EH (cell line): ENCODE measurements at places on chromosomes 5 and 9.

- no peak for DNase-seq
Observed at GRCh38 chr5:125549322-125549911, 803.0 kb upstream of the ZNF608 start.

GRCh38 chr9:121929893-121930875, 162.9 kb downstream of the TTLL11 start:
- peak; percentile 67 for DNase-seq

GRCh38 chr5:174943785-174944184, 219.4 kb downstream of the MSX2 start:
- no peak for DNase-seq

DNA sequence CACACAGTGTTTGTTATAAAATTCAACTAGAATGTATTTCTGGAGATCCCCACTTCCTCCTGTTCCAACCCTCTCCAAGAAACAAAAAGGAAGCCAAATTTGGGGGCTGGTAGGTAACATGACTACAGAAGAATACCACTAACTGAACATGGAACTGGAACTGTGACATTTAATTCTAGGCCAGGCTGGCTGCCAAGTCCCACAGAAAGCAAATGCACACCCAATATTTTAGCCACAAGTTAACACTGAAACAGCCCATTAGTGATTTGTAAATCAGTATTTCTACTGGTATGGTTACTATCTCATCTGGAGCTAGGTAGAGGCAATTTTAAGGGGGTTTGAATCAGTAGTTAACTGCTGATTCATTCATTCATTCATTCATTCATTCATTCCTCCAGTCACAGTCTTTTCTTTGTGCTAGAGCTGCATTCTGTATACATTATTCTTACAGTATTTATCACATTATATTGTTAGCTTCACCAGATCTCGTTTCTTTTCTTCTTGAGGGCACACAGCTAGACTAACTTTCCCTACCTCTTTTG, 131.7 kb upstream of the GDNF start:
- DNase-seq, result no peak

GRCh38 chr9:90855208-90855902, 53.7 kb downstream of the SYK start:
- no peak for DNase-seq

GRCh38 chr5:61755726-61756222, 423.7 kb downstream of the ZSWIM6 start:
- DNase-seq, result no peak

DNA sequence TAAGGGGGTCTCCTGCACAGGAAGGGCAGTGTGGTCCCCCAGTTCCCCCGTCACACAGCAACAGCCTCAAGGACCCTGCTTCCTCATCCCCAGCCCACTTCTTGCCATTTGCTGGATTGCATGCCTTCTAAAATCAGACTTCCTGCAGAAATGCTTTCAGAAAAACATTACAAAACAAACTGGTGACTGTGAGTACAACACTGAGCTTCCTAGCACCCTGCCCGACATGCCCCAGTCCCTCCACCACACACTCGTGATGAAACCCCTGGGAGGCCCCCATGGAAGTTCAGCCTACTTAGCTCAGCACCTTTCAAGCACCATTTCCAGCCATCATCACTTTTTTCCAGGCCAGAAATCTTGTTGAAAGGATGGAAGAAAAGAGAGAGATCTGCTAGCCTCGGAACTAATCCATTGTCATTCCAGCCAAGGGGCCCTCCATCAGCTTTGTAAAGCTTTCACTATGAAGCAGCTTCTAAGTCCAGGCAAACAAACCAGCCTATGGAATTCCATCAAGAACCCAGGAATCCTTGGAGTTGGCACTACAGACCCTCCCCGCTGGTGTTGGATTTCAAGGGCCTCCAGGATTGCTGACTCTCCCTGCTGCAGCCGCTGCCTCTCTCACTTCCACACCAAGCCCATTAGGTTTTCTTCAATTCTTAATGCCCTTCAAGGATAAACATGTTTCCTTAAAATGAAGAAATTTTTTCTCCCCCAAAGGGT, 114.6 kb downstream of the C5orf15 start:
- no peak for DNase-seq

DNA sequence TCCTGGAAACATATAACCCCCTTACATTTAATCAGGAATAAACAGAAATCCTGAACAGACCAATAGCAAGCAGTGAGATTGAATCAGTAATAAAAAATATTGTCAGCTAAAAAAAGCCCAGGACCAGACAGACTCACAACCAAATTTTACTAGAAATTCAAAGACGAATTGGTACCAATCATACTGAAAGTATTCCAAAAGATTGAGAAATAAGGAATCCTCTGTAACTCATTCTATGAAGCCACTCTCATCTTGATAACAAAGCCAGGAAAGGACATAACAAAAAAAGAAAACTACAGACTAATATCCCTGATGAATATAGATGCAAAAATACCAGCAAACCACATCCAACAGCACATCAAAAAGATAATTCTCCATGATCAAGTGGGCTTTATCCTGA, 714.0 kb downstream of the SEMA5A start:
- peak; percentile 19 for DNase-seq

GRCh38 chr5:92927291-92927778, 653.7 kb downstream of the NR2F1-AS1 start:
- no peak for DNase-seq

DNA sequence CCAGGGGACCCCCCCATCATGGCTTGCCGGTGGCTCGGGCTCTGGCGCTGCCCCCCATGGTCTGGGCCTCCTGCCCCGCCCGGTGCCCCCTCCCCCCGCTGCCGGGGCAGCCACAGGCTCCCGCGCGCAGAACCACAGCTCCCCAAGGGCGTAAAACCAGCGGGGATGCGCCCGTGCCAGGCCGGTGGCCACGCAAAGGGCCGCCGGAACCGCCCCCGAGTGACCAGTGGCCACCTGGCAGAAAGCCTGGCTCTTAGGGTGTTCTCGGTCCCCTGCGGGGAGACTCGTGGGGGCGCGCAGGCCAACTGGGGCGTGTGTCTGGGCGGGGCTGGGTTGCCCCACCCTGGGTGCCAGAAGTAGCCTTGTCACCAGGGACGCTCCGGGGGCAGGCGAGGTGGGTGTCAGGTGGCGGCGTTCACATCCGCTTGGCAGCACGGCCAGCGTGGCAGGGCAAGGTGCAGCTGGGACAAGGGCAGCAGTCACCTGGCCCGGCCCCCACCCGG, 515 bp upstream of the AGPAT2 start:
- DNase-seq, result no peak

DNA sequence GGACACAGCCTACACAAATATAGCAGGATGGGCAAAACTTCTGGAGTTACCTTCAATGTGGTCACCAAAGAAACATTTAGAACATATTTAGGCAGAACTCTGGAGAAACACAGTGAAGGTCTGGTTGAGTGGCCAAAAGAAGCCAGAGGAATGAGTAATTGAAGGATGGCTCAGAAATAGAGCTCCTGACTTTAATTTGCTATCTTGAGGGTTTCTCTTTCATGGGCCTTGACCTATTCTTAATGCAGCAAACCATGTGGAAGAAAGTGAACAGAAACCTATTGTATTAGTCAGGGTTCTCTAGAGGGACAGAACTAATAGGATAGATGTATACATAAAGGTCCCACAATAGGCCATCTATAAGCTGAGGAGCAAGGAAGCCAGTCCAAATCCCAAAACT, 650.5 kb downstream of the ACTL7B start:
- peak; percentile 18 for DNase-seq

DNA sequence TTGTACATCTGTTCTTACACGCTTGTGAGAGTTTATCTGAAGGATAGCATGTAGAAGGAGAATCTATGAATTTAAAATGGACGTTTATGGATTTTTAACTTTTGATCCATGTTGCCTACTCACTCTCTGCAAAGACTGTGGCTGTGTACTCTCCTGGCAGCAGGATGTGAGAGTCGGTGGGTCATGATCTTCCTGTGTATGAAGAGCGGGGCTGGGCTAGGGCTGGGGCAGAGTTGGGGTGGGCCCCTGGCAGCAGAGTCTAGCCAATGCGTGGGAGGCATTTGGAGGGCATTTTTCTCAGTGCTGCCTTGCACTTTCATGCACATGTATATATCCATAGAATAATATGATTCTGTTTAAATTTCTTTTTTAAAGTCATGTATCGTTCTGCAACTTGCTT, 24.0 kb upstream of the DAB2IP start:
- no peak for DNase-seq

DNA sequence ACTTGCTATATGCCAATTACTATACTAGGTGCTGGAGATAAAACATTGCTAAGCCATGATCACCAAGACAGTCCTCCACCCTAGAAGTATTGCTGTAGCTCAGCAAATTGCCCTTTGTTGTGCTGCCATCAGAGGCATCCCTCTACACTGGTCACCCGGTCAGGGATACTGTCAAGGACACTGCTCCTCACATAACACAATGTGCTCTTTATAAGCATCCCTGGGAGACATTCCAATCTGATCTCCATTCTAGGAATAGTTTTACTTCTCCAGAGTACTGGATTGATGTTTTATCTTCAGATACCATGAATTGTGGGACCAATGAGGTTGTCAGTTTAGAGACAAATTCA, 10.4 kb upstream of the DNAJA1 start:
- DNase-seq, result no peak

GRCh38 chr5:140365941-140366340, 5.9 kb downstream of the SLC4A9 start:
- DNase-seq, result no peak

DNA sequence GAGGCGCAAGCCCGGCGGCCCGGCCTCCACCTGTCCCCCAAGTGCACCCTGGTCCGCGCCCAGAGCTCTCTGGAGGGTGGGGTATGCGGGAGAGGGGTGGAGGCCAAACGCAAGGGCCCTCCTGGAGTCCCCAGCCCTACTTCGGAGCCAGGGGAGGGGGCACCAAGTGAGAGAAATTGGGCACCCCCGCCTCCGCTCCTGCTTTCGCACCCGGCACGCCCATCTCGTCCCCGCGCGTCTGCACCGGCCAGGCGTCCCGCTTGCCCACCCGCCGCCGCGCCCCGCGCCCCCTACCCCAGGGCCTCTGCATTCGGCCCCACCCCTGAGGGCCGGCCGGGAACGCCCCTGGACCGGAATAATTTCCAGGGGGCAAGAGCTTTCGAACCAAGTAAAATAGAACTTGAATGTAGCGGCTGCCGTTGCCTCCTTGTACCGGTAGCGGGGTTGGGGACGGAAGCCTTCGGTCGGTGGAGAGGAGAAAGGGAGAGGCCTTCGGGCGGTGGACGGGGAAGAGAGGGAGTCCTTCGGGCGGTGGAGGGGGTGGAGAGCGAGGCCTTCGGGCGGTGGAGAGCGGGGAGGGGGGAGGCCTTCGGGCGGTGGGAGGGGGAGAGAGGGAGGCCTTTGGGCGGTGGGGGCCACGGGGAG, 694 bp upstream of the PHPT1 start:
- DNase-seq, result no peak

GRCh38 chr5:173230690-173231380, 4.2 kb downstream of the NKX2-5 start:
- DNase-seq, result no peak

DNA sequence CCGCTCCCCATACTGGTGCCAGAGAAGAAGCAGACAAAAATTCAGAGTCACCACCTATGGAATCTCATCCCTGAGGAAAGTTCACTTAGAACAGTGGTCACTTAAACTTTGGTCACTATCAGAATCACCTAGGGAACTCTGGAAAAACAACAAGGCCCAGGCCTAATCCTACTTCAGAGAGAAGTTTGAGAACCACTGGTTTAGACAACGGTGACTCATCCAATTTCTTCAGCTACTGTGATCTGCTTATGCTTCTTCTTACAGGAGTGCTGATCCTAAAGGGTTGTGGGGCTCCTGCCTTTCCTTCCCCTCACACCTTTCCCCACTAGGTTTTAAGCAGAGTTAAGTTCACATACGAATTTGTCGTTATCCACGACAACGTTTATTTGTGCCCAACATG, 194.7 kb upstream of the KLF4 start:
- peak; percentile 18 for DNase-seq
